ENCODE measurements at places on chromosomes 2 and 18.
A peak's percentile ranks its signal among the peaks of the same experiment; 100 is the strongest.

DNA sequence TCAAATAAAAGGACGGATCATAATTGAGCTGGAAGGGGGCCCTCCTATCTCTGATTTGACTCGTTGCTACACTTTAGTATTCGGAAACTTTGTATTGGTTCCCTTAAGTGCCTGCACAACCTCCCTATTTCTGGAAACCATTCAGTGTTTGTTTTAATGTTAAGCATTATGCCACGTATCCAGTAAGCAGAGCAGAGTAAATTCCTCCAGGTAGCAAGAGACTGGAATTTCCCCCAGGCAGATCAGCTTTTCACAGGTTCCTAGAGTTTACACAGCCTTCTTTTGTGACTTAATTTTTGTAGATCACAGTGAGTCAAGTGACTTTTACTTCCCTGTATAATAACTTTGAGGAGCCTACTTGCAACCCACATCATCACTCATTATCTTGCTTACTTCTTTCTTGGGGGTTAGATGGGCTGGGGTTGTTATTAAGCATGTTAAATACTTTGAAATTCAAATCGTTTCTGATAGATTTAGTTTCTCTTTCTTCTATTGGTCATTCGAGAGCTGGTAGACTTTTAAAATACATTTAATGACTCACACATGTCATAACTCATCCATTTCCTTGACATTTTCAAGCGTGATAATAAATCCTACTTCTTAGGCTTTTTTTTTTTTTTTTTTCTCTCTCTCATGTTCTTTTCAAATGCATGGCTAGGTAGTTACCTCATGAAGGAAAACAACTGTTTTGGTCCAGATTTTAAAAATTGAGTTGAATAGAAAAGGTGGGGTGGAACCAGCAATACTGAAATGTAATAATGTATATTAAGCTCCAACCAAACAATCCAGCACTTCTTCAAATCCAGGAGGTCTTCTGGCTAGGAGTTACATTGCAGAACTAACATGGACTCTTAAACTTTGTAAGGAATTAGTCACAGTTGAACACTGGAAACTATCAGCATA lies 219.3 kb downstream of the NEDD4L start:
- DNase-seq = no peak

DNA sequence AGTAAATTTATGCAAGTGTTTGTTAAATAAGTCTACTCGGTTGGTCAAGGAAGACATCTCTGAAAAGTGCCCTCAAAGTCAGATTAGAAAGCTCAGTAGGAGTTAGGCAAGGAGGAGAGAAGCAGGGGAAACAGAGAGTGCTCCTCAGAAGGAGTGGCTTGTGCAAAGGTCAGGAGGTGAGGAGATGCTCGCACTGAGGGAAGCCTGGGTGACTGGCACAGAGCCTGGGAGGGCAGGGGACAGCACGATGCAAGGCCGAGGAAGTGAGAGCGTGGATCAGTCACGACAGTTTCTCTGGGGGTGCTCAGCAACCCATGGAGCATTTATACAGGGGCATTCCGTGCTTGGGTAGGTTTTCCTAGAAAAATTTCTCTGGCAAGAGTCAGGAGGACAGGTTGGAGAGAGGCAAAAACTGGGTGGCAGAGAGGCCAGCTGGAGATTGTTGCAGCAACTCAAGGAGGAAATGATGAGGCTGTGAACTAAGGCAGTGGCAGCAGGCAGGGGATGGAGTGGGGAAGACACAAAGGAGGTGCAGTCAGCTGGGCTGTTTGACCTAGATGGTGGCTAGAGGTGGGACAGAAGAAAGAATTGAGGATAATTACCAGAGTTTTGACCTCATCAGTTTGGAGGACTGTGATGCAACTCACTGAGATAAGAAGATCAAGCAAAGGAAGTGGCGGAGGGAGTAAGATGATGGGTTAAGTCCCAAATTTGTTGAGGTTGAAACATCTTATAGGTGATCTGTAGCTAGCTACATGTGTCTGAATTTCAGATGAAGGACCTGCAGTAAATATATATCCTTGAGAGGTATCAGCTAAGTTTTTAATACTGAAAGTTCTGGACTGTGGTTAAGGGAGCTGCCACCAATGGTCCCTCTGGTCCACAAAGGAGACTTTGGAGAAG lies 52.4 kb downstream of the BCL2 start:
- peak; percentile 4 for DNase-seq

DNA sequence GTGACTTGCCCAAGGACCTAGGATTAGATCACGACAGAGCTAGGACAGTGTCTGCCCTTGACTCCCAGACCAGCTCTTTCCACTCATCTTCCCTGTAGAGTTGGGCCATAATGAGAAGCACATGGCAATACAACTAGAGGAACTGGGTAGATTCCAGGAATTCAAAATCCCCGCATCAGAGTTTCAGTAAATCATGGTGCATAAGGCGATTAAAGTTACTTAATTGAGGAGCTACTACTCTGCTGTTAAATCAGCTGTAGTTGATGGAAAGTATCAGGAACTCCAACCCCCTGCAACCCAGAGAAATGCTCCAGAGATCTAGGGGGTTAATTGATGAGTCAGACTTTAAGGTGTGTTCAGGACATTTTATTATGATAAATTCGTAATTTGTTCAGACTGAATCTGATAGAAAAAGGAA lies 5.7 kb downstream of the ANTXR1 start:
- no peak for DNase-seq

DNA sequence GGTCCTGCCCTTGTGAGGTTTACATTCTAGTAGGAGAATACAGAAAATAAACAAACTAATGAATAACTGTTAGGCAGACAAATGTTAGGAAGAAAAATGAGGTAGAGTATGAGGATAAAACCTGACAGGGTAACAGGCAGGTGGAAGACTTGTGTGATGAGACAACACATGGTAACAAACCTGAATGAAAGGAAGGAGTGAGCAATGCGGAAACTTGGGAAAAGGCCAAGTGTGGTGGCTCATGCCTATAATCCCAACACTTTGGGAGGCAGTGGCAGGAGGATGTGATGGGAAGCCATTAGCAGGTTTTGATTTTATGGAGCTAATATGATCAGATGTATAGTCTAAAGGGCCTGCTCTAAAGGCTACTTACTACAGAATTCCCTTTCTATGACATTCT lies 74.2 kb downstream of the INO80D start:
- no peak for DNase-seq

- no peak for DNase-seq
Measured at GRCh38 chr2:13000664-13001363, 284.1 kb downstream of the TRIB2 start.

DNA sequence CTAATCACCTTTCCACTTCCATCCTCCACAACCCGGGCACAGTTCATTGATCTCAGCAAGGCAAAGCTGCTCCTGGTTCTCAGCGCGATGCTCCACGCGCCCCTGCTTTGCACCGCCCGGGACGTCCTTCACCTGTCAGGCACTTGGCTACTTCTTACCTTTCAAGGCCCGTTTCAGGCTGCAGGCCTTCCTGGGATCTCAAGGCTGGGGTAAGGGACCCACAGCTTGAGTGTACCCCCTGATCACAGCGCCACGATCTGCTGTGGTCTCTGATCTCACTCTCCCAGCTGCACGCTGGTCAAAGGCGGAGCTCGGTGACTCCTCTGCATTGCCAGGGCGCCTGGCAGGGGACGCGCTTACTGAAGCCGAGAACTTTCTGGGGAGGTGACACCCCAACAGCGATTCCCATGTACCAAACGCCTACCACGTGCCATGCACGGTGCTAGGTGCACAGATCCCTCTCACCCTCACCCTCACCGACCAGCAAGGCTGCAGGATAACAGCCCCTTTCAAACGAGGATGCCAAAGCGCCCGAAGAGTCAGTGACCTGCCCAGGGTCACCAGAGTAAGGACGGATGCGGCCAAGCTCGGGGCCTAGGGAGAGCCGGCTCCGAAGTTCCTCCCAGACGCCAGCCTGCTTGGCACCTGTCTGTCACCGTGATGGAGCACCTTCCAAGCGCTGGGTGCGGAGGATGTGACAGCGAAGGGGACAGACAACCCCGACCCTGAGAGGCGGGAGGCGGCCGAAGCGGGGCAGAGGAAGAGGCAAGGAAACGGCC lies 818 bp downstream of the ITGB1BP1 start:
- DNase-seq = peak; percentile 18

- DNase-seq = no peak
Measured at GRCh38 chr18:8140841-8141501, 468.3 kb upstream of the RAB12 start.

GRCh38 chr2:237503201-237503600 lies 16.1 kb downstream of the MLPH start:
- DNase-seq = no peak

- DNase-seq = no peak
Measured at GRCh38 chr18:31192086-31192776, 29.6 kb upstream of the DSC1 start.

DNA sequence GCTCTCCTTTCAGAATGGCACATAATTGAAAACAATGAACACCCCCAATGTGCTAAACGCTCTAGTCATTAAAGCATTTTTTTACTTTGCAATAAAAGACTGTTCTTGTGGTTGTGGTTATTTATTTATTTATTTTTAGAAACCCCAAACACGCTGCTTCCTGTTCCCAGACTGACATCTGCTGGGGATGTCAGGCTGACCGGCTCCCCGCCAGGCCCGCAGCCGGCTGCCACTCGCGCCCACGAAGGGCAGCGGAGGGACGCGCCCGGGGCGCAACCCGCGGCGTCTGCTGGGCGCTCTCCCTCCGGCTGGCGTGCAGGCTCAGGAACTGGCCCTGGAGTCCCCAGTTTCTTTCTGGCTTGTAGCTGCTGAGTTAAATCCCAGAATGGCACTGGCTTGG lies 83.1 kb upstream of the SP3 start:
- no peak for DNase-seq

- DNase-seq = no peak
Measured at GRCh38 chr2:207167099-207167923, 1.6 kb upstream of the KLF7 start.

DNA sequence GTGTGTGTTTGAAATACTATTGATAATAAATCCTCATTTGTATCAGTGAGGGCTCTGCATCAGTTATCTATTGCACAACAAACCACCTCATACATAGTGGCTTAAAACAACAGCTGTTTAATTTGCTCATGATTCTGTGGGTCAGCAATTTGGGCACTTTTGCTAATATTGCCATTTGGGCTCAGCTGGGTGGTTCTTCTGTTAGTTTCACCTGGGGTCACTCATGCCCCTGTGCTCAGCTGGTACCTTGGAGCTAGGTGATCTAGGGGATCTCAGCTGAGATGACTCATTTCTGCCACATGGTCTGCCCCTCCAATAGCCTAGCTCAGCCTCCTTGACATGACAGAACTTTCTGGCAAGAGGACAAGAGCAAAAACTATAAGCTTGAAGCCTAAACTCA lies 126.3 kb downstream of the LYPD6B start:
- no peak for DNase-seq

DNA sequence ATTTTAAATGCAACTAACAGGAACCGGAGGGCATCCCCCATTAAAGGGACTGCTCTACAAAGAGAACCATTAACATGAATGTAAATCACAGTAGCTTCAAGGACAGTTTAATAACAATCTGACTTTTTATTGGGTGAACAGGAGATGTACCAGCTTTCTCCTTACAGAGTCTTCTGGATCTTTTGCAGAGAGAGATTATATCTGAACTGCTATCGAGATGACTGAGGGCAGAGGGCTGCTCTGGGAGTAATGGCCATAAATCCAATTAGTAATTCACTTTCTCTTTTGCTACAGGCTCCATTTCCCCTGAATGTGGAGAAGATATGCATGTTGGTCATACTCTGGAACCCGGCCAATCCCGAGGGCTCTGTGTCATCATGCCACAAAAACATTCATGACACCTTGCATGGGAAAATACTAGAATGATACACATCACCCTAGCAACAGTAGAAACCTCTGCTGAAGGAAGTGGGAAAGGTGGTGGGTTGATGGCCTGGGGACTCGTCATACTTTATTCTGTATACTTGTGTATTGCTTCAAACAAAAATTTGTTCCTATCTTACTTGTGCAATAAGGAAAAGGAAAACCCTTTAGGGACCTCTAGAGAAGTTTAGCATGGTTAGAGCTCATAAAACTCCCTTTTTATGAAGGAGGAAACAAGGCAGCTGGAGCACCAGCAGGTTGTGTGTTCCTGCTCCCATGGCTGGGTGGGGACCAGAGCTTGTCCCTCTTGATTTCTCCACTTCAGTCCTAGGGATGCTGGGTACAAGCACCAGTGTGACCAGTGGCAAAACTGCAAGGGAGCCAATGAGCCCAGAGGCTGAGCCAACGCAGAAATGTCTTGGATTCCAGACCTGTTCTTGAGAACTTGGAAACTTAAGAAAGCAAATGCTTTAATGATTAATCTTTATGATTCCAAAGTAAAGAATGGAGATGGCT lies 26.0 kb downstream of the CTAGE1 start:
- peak; percentile 25 for DNase-seq

GRCh38 chr2:226497146-226497909 lies 302.3 kb downstream of the IRS1 start:
- DNase-seq = no peak

DNA sequence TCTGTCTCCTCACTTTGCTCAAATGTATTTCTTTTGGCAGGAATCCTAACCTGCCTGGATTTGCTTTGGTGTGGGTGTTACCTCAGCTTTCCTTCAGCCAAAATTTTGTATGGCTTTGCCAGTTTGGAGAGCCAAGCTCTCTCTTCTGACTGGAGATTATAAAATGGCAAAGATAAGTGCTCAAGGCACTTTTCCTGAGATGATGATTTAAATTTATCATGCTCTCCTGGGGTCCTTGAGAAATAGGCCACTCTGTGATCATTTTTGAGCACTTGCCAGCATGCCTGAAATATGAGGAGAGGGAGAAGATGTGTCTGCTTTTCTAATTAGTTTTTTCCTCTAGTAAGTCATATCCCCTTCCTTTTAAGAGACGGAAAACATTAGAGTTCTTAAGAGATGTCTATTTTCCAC lies 683.0 kb downstream of the SLC4A3 start:
- DNase-seq = no peak

DNA sequence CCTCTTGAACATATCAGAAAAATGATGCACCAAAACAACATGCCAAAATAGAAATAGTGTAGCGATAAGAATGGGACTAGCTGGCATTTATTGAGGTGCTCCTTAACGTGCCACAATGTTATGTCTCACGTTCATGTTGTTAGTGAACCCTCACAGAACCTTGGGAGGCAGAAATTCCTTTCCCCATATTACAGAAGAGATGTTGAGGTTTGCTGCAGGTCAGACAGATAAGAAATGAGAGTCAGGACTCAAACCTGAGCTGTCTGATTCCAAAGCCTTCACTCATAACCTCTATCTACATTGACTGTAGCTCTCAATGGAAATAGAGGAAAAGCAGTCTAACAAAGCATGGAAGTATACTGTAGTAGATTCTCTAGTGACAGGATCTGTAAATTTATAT lies 163.3 kb upstream of the STK17B start:
- DNase-seq = no peak

GRCh38 chr2:240946046-240946445 lies 39.9 kb downstream of the CROCC2 start:
- DNase-seq = no peak

- no peak for DNase-seq
Measured at GRCh38 chr2:121375621-121376159, 90.7 kb upstream of the TFCP2L1 start.

- DNase-seq = no peak
Measured at GRCh38 chr2:23484275-23484674, 99.3 kb downstream of the KLHL29 start.

DNA sequence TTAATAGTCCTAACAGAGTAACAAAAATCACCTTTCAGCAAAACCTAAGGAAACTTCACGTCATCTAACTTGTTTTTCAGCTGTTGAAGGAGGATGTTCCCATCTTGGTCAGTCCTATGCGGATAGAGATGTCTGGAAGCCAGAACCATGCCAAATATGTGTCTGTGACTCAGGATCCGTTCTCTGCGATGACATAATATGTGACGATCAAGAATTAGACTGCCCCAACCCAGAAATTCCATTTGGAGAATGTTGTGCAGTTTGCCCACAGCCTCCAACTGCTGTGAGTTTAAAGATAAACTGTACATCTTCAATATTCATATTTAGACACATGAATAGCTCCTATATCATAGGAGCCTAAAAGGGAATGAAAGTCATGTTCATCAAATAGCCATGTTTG lies 10.5 kb downstream of the COL3A1 start:
- DNase-seq = no peak

Measured in NK-92 treated with Interleukin-12 subunit alpha and Interleukin-12 subunit beta, amount 100 ng/mL, for 24 hours (cell line).